WTC11 (cell line): ENCODE measurements at places on chromosomes 3 and 15. TPM values are rescaled to one million over a fixed set of nuclear protein-coding genes. Genes with fewer than 3 reads are reported as not detected.
A peak's percentile ranks its signal among the peaks of the same experiment; 100 is the strongest.

GRCh38 chr3:53834429-53835095 lies 11.7 kb downstream of the CHDH start:
- no peak for DNase-seq

DNA sequence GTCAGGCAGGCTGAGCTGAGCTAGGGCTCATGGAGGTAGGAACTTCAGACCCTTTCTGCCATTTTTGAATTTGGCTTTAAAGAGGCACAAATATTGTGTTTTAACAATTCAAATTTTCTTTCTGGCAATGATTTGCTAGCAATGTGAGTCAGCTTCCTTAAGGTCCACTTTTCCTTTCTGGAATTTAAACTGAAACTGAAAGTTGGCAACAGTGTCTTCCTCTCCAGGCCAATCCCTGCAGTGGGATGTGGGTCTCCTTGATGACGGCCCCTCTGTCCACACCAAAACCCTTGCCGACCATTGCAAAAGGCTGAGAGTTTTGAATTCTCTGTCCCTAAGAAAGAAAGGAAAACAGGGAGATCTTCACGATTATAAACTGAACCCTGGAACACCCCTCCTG lies 27.1 kb downstream of the RPSA start:
- DNase-seq = no peak

- peak; percentile 8 for DNase-seq
These were observed 1.4 kb downstream of the ISLR start for GRCh38 chr15:74174958-74175253.

DNA sequence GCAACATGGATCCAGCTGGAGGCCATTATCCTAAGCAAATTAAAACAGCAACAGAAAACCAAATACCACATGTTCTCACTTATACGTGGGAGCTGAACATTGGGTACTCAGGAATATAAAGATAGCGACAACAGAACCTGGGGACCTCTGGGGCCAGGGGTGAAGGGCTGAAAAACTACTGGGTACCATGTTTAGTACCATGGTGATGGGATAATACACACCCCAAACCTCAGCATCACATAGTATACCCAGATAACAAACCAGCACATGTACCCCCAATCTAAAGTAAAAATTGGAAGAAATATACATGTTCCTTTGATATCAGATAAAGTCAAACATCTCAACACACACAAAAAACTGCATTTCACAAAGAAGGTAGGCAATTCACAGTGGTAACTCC lies 876.2 kb downstream of the TBL1XR1 start:
- DNase-seq = no peak

The IL17RD gene
- 59.1 to 72.9 TPM (median 66.0 TPM) in 3 replicates for total RNA-seq

DNA sequence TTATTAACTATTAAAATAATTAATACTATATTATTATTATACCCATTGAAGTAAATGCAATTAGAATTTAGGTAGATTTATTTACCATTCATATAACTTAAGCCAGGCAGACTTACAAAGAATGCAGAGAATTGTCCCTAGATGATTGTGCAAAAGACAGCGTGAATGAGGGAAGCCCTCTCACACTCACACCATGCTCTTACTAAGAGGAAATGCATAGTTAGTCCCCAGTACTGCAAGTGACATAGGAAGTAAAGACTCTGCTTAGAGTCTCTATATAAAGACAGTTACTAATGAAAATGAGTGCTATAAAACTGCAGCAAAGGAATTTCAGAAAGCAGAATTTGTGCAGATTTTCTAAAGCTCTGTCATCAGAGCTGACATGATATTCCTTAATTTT lies 270.4 kb downstream of the ZBBX start:
- DNase-seq = no peak

DNA sequence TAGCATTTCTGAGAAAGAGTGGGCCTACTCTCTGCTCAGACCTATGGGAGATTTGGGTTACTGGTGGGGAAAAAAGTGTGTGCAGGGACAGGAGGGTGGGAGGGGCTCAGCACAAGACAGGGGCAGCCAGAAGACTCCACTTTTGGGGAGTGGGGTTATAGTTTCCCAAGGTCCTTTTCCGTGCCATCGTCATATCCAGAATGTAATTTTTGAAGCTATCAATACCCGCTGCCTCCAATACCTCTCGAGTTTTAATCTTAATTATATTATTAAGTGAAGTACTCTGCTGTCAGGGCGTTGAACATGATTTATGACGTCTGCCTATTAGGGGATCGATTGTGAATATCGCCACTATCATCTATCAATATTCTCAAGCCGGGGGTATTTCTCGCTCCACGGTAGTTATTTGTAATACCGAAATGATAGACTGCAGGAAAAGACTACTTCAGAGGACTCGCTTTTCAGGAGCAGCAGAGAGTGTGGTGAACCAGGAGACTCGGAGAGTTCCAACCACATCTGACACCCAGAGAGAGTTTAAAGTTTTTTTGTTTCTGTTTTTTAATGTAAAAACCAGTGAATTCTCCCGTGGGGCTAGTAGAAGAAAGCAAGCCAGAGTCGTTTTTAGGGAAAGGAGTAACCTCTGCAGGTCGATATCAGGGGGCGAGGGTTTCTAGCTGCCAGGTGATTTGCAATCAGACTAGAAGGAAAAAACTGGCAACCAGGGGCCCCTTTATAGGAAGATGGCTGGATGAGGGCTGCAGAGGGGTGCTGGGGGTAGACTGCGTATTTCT lies 20.6 kb downstream of the NR2F2 start:
- DNase-seq = no peak

The C3orf85 gene
- total RNA-seq = not detected in 3 replicates

DNA sequence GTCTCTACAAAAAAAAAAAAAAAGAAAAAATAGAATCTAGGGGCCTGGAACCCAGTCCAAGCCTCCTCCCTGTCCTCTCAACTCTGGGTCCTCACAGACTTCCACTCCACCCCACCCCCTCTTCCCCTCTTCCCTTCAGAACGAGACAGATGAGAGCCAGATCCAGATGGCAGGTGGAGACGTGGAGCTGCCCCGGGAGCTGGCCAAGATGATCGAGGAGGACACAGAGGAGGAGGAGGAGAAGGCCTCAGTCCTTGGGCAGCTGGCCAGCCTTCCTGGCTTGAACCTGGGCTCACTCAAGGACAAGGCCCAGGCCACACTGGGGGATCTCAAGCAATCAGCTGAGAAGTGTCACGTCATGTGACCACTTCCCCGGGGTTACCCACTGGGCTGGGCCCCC lies 3.6 kb downstream of the CPLX3 start:
- no peak for DNase-seq

The CHRD gene
- total RNA-seq = 1.3 to 2.7 TPM (median 1.8 TPM) in 3 replicates

DNA sequence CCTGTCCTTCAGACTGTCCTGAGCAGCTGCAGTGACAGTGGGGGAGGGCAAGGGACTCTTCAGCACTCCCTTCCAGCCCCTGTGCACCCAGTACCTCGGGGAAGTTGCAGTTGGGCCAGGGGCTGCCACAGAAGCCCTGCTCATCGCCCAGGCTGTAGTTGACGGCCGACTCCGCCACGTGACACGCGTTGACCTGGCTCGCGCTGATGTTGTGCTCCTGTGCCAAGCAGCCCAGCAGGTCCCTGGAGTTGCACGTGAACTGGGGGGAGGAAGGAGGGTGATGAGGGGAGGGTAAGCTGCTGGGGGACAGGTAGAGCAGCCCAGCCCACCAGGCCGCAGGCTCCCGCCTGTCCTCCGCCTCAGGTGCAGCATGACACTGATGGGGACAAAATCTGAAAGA lies 101.2 kb downstream of the SEC22A start:
- no peak for DNase-seq

The SI gene
- total RNA-seq = not detected in 3 replicates

The SH2D7 gene
- not detected in 3 replicates for total RNA-seq

The CILP gene
- total RNA-seq = not detected in 3 replicates

DNA sequence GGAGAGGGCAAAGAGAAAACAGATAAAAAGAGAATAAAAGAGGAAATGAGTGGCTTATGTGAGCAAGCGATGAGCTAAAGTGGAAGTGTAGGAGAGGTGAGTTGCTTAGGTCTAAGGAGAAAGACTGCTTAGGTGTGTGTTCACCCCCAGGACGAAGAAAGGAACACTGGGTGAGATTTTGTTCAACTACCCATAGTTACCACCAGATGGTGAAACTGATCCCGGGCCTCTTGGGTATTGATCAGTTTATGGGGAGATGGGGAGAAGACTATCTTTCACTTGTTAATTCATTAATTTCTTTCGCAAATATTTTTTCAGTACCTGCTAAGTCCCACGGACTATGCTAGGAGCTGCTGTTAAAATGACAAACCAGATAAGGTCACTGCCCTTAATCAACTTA lies 33.9 kb downstream of the GAP43 start:
- DNase-seq = no peak

- DNase-seq = no peak
These were observed 236.6 kb upstream of the PROK2 start for GRCh38 chr3:72021531-72021930.

GRCh38 chr15:68687136-68687735 lies 108.4 kb downstream of the CORO2B start:
- DNase-seq = peak; percentile 3

DNA sequence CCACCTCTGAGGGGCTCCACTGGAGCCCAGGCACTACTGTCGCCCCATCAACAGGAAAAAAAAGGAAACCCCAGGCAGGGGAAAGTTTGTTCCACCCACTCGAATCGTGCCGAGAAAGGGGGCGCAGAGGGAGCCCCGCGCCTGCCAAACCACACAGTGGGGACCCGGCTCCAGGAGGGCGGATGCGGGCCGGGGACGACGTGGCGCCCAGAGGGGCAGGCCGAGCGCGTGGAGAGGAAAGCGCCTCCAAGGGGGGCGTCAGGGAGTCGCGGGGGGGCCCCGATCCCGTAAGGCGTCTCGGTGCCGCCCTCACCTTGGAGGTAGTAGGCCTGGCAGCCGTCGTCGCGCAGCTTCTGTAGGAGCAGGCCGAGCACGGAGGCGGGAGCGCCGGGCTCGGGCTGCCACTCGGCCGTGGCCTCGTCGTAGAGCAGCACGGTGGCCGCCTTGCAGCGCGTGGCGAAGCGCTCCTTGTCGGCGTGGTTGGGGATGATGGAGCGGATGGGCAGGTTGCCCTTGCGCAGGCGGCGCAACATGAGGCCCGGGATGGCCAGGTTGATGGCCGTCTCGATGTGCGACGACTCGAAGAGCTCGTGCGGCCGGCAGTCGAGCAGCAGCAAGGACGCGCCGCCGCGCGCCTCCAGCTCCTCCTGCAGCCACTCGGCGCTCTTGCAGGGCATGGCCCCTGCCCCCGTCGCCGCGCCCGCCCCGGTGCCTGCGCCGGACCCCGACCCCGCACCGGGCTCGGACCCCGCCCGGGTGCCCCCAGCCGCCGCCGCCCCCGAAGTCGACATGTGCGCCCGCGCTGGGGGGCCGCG lies 627 bp downstream of the DUSP7 start:
- DNase-seq = peak; percentile 60

The DUOX1 gene
- total RNA-seq = 1.3 to 2.1 TPM (median 1.3 TPM) in 3 replicates

- peak; percentile 79 for DNase-seq
These were observed at the start of gene NEDD4 for GRCh38 chr15:55993111-55993803. Gene NEDD4 (minus strand): TSS chr15:55993612. CDS start chr15:55993555, 57 bp downstream.

GRCh38 chr3:26068890-26069289 lies 279.0 kb downstream of the OXSM start:
- no peak for DNase-seq

DNA sequence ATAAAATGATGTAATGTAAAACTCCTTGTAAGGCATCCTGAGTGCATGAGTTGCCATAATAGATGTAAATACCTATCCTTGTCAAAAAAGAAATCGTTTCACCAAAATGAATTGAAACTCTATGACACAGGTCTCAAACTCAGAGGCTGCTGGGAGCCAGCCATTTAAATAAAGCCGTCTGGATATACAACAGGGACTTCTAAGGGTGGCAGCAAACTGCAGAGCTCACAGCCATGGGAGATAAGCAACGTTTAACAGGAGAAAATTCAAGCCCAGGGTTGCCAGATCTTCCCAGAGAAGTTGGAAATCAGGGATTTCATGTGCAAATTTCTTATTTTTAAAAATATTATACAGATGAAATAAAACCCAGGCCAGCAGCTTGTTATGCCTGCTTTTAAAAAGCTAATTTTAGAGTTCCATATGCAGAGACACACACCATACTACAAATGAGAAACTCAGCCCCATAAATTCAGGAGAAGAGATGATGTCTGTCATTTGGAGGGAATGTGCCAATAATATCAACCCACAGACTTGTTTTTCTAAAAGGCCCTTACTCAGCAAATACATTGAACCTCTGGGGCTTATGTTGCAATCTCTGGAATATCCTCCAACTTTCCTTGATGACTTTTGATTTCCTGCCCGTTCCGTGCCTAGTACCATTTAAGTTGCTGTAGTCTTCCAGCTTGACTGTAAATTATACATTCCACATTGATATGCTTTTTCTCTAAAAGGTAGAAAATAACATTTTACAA lies 75.6 kb downstream of the AQP9 start:
- no peak for DNase-seq

The VPS8 gene
- 44.9 to 49.5 TPM (median 46.1 TPM) in 3 replicates for total RNA-seq

- no peak for DNase-seq
These were observed 13.8 kb upstream of the SEMA4B start for GRCh38 chr15:90187257-90187868.

GRCh38 chr3:31896026-31896425 lies 85.0 kb downstream of the OSBPL10 start:
- no peak for DNase-seq

DNA sequence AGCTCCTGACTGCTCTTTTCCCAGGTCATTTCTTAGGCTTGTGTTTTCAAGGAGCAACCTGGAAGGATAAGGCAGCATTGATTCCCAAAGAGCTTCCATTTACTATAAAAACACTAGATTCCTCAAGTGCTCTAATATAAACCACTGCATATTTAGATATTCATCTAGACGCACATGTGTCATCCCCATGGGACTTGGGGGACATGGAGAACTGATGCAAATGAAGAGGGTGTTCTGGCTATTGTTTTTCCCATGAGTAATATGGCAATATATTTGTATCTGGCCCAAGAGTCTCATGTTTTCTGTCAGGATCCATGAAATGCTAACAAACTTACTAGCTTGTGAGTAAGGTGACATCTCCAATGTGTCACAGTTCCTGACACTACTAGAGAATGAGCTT lies 31.3 kb downstream of the HACD2 start:
- no peak for DNase-seq

GRCh38 chr3:131605916-131606315 lies 103.1 kb upstream of the MRPL3 start:
- no peak for DNase-seq

- DNase-seq = no peak
These were observed 455.9 kb upstream of the NR2F2 start for GRCh38 chr15:95874637-95875036.

DNA sequence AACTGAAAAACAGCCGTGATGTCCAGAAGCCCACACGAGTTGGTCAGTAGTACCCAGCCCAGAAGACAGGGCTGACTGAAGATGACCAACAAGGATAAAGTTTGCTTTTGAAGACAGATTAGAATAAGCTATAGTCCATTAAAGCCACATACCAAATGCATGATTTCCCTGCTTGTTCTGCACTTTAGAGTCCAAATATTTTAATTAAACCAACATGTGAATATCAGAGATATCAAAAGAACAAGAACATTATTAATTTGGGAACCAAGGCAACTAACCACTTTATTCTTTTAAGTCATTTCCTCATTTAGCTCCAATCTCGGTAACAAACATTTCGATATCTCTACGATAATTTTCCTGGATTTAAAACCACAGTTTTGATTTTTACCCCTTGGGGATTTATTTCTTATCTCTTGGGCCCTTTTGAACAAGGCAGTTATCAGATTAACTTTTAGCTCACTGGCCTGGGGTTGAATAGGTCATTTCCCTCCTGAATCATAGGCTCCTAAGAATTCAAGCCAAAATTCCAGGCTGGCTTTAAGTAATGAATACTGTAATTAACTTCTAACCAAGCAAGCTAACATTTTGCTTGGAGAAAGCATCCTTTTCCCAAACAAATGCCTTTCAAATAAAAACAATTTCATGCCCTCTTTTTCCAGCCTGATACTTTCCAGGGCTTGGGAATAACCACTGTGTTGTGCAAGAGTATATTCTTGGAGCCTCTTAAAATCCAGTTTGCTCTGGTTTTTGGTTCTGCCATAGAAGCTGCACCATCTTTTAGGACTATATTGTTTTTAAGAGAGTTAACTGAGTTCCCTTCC lies 102.9 kb upstream of the NR2E3 start:
- DNase-seq = no peak

The LTF gene
- 0.14 to 0.30 TPM (median 0.22 TPM) in 3 replicates for total RNA-seq
